Fibroblast of lung (primary cell): ENCODE measurements at places on chromosomes 6 and 20. TPM values are rescaled to one million over a fixed set of nuclear protein-coding genes. Genes with fewer than 3 reads are reported as not detected.
A peak's percentile ranks its signal among the peaks of the same experiment; 100 is the strongest.

GRCh38 chr20:9319687-9320384 lies 194.6 kb upstream of the LAMP5 start:
- peak; percentile 30 for DNase-seq

DNA sequence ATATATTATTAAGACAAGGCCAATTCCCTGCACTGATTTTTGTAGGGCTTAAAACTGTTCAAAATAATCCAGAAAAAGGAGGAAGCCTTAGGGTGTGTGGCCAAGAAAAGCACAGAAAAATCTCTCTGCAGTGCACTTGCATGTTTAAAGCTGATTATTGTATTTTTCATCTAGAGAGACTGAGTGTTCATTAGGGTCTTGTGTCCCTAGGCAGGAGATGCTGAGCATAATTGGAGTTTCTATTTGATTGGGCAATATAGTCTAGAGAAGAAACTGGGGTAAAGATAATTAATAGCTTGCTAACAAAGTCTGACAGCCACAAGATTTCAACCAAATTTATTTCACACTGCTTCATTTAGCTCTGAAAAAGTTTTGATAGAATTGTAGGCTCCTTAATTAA lies 2.4 kb downstream of the FLRT3 start:
- no peak for DNase-seq

DNA sequence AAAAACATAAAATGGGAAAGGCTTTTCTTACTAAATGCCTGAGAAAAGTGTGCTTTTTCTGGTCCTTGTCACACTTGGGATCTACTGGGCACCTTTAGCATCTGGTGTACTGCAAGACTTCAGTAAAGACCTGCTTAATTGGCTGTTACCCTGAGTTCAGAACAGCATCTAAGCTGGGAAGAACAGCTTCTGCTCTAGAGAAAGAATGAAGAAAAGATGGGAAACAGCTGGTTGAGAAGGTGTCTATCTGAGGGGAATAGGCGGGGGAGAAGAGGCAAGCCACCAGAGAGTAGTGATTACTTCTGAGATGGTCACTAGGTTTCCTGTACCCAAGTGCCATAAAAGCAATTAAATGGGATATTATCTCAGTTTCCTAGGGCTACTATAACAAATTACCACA lies 128.2 kb upstream of the SPACA1 start:
- no peak for DNase-seq

GRCh38 chr20:41148942-41149341 lies 11.6 kb downstream of the PLCG1 start:
- no peak for DNase-seq

DNA sequence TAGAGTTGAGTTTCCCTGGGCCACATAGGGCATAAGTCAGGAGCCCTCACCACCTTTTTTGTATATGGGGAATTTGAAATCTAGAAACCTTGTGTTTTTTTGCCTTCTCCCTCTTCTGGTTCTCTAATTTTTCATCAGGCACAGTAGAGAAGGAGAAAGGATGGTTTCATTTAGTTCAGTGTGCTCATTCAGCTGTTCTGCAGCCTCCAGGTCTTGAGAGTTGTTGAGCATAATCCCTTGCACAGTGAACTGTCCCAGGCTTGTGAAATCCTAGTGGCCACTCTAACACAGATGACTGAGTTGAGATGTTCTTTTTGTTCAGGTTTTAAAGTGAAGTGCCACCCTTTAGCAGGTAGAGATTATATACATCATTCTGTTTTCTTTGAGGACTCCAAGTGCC lies 183.5 kb downstream of the CDKAL1 start:
- no peak for DNase-seq

DNA sequence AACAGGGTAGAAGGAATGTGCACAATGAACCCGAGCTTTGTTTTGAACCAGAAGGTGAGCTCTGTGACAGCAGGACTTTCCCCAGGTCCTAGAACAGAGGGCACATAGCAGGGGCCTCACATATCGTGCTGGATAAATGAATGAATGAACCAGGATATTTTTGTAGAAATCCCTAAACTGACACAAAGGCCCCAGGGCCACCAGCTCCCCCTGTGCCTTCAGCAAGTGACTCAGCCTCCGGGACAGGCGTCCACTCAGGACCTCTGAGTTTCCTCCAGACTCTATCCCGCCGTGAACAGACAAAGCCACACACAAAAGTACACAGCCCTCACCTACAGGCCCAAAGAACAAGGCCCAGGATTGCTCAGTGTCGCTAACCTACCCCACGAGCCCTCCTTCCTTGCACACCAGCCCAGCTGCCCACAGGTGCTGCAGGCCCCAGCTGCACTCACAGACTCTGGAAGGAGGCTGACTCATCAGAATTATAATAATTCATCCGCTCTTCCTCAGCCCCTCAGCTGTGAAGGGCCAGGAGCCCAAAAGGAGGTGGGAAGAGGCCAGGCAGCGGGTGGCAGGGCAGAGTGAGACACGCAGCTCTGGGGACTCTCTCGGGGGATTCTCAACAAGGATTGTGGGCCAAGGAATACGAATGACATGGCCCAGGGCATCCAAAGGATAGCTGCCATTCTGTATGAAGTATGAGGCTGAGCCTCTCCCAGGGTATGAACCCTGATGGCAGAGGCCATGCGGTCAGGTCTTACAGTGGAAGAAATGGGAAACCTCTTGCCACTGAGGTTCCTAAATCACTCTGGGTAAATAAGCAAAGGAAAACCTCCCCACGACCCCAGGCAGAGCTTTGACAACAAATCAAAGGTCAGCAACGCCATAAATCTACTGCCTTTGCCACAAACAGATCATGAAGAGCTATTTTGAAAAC lies 40.9 kb downstream of the SUMO4 start:
- DNase-seq, result peak; percentile 60

GRCh38 chr6:143679041-143679440 lies 1.3 kb downstream of the PHACTR2 start:
- DNase-seq, result no peak

DNA sequence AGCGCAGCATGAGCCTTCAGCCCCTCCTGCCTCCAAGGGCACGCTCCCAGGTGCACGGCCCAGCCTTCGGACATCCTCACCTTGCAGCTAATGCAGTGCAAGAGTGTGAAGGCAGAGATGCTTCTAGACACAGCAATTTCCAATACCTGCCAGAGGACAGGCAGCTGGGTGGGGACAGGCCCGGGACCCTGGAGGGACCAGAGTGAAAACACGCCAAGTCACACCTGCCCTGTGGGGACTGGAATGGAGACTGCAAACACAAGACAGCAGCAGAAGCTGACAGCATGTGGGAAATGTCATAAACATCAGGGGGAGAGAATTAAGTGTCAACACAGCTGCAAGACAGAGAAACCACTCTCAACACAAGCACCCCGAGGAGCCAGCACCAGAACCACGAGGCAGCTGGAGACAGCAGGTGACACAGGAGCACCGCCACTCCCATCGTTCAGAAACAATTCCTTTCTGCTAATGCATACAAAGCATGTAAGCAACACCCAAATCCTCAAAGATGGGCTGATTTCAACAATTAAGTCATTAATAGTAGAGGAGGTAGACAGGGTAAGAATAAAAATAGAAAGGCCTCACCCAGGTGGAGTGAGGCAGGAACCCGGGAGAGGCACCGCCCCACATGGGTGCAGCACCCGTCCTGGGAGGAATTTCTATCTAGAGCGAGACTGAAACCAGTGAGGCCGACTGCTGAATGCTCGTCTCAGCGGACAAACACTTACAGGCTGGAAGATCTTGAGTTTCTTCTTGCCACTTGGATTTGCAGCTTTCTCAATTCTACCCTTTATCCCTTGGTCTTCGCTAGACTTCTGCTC lies 17.1 kb downstream of the DIDO1 start:
- DNase-seq, result no peak

- no peak for DNase-seq
Measured at GRCh38 chr20:33145521-33145920, 22.4 kb upstream of the BPIFA2 start.

GRCh38 chr20:41287327-41287726 lies 30.2 kb downstream of the ZHX3 start:
- DNase-seq, result peak; percentile 70

Gene HECA
- 6.5 and 13.0 TPM in 2 replicates for polyA plus RNA-seq

Gene SNPH
- 0.85 and 1.3 TPM in 2 replicates for polyA plus RNA-seq
